NCI-H2171 (cell line): ENCODE measurements at places on chromosomes 1 and 21.
A peak's percentile ranks its signal among the peaks of the same experiment; 100 is the strongest.

DNA sequence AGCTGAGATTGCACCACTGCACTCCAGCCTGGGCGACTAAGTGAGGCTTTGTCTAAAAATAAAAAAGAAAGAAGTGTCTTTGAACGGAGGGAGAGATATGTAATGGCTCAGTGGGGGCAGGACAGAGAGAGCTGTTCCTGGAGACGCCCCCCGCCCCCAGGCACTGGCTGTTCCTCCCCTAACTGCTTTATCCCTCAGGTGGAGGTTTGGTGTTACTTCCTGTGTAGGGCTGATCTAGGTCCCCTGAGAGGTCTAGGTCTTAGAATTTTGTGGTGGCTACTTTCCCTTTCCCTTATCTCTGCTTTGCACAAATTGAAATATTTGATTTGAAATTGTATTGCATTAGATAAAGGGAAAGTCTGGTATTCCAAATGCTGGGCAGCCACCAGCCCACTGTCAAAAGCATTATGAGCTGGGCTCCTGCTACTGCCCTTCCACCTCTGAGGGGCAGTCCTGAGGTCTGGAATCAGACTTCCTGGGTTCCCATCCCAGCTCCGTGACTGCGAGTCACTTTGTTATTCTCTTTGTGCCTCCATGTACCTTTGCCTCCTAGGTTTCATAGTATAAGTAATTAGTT lies 134.8 kb upstream of the KIF26B start:
- no peak for DNase-seq

- no peak for DNase-seq
These were observed 20.5 kb downstream of the TEX38 start for GRCh38 chr1:46691997-46692790.

DNA sequence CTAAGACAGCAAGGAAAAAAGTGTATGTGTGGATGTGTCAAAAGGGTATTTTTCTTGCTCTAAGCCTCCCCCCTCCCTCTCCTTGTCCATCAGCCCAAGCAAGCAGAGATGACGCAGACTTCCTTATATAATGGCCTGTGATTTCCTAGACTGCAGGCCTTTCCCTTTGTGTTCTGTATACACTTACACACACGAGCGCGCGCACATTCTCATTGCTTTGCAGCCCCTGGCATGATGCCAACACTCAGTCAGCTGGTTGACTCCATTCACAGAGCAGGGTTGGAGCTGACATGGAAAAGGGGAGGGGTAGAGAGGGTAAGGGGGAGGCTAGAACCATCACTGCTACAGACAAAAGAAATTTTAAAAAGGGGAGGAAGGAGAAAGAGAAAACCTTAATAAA lies 41.8 kb downstream of the GATAD2B start:
- DNase-seq, result peak; percentile 95

DNA sequence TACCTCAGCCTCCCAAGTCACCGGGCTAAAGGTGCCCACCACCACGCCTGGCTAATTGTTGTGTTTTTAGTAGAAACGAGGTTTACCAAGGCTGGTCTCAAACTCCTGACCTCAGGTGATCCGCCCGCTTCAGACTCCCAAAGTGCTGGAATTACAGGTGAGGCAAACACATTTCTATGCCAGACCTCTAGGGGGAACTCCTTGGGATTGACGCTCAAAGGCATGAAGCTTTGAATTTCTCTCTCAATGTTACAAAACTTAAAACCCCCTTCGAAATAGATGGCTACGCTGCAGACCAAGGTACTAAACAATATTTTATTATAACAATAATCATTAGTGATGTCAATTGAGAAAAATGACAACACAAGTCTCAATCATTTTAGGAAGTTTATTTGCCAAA lies 330.0 kb downstream of the SETD4 start:
- DNase-seq, result no peak

GRCh38 chr1:87450615-87451209 lies 122.0 kb downstream of the LMO4 start:
- DNase-seq, result no peak

GRCh38 chr1:172466795-172467407 lies 23.0 kb upstream of the PIGC start:
- DNase-seq, result no peak
